ENCODE measurements at places on chromosomes 1 and 21.

DNA sequence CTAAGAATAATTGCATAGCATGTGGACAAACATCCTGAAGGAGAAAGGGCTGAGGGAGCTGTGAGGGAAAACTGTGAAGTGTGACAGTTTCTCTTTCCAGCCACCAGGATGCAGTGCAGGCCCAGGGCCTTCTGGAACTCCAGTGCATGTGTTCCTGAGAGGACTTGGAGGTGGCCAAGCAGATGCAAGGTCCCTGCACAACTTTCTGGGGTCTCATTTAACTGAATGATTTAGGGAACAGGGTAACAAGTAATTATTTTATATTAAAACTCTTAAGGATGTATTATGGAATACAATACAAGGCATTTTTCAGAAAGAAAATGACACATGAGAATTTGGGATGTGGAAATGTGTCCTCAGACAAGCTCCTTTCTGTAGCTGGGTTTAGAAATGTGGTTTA lies 61.2 kb upstream of the MCOLN3 start:
- DNase-seq: peak; percentile 47

- no peak for DNase-seq
These were observed 9.1 kb upstream of the SRSF10 start for GRCh38 chr1:23989263-23989662.

DNA sequence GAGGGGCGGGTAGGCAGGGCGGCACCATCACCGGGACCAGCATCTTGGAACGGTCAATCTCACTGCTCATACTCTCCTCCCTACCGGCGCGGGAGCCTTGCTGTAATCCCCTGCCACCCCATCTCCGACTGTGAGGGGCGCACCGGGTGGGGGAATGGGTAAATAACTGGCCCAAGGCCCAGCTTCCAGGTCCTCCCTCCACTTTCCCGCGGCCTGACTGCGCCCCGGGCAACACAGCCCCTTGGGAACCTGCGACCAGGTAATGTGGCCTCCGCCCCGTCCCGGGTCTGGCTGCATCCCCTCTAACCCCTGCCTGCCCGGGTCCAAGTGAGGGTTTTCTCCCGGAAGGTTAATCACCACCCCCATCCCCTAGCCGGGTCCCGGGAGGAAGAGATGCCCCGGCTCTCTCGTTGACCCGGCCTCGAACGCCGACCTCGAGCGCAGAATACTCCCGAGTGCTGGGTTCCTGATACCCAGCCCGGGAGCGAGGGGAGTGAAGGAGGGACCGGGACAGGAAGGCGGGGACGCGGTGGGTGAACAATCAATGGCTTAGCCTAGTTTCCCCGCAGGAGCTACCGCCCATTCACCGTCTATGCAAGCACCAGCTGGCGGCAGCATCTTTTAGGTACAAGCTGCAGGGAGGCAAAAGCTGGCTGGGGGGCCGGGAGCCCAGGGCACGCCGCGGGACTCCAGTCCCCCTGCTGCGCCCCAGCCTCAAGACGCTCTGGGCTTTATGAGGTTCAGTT lies 5.9 kb upstream of the LHX9 start:
- DNase-seq: no peak

DNA sequence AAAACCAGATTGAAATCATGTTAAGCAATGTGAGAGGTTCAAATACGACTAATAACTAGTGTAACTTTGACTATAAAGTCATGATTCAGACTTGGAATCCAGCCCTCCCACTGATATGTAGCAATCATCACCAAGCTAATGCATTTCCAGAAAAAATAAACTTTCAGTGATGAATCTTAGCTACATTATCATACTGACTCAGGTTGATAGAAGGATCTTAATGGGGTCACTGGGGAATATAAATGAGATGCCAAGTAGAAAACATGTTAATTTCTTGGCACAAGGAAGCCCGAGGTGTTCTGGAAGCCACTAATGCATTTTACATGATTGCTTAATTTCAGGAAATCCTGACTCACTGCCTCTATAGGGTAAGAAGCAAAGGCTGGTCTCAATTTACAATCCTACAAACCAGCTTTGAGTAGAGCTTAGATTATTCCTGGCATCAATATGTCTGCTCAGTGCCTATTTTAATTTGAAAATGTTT lies 67.7 kb downstream of the SELENOF start:
- DNase-seq: no peak
